ENCODE measurements at places on chromosomes 1 and 21.

GRCh38 chr1:1435106-1435903, at the start of gene VWA1:
Gene VWA1, plus strand, starts transcription at chr1:1435690. Its CDS starts 59 bp downstream, at chr1:1435749.
- peak; percentile 91 for DNase-seq

DNA sequence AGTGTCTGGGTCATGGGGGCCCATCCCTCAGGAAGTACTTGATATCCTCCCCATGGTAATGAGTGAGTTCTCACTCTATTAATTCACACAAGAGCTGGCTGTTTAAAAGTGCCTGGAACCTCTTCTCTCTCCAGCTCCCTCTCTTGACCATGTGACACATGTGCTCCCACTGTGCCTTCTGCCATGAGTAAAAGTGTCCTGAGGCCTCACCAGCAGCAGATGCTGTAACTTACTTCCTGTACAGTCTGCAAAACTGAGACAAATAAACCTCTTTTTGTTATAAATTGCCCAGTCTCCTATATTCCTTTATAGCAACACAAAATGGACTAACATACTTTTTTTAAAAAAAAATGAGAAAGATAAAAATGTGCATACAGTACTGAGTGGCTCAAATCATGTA, 24.0 kb downstream of the PUM1 start:
- no peak for DNase-seq

DNA sequence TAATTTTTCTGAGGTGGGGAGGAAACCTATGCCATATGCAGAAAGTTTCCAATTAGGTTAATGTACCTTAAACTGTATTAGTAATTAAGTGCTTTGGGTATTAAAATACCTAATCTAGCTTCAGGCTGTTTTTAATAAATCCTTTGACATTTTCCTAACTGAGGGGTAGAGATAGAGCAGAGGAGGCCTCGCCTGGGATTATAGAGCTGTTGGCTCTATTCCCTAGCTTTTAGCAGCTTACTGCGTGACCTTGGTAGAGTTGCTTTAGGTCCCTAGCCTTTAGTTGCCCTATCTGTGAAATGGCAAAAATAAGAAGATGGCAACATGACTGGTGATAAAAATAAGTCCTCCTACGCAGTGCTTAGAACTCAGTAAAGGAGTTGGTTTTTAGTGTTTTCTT, 621.0 kb downstream of the LMO4 start:
- no peak for DNase-seq

DNA sequence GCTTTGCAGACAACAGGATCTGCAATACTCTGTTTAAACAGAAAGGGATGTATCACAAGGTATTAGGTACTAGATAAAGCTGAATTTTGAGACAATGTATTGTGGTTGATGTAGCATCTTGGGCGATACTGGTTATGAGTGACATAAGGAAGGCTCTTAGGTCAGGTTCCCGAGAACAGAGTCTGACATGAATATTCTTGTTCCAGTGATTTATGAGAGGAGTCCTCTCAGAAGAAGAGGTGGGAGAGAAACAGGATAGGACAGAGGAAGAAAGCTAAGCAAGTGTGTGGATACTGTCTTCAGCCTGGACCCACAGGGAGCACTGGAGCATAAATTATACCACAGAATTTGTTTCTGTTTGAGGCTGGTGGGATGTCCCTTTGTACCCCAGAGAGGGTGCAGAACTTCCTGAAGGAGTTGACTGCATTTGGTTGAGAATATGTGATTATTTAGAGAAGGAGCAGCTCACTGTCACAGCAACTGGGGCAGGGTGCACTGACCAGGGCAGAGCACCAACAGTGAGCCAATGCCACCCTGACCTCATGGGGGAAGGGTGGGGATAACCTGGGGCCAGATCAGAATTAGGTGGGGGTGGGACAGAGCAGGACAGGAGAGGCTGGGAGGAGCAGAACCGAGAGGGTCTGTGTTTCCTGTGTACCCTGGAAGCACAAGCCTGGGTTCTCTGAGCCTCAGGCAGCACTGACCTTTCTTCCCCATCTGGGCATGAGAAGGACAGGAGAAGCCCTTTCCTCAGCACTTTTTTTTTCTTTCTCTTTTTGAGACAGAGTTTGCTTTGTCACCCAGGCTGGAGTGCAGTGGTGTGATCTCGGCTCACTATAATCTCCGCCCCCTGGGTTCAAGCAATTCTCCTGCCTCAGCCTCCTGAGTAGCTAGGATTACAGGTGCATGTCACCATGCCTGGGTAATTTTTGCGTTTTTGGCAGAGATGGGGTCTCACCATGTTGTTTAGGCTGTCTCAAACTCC, 36.3 kb upstream of the SLC6A9 start:
- DNase-seq: no peak

- DNase-seq: no peak
Observed at GRCh38 chr1:9438431-9439073, 100.7 kb upstream of the SLC25A33 start.

DNA sequence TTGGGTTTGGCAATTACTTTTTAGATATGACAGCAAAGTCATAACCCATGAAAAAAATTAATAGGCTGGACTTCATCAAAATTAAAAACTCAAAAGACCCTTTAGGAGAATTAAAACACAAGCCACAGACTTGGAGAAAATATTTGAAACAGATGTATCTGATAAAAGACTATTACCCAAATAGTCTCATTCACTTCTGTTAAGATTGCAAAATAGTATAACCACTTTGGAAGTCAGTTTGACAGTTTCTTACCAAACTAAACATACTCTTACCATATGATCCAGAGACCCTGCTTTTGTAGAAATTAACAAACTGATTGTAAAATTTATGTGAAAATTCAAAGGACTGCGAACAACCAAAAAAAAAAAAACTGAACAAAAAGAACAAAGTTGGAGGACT, 32.5 kb upstream of the SLC44A3 start:
- no peak for DNase-seq
